ENCODE measurements at places on chromosomes 3 and 15.

DNA sequence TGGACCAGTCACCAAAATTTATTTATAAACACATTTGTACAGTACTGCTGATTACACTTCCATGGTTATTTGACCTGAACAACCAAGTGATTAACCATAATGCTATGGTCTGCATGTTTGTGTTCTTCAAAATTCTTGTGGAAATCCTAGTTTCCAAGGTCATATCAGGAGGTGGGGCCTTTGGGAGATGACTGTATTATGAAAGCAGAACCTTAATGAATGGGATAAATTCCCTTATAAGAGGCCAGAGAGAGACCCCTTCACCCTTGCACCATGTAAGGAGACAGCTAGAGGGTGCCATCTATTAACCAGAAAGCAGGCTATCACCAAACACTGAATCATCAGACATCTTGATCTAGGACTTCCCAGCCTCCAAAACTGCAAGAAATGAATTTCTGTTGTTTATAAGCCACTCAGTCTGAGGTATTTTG is 1.9 kb downstream of the SCAPER start:
- DNase-seq: no peak

GRCh38 chr3:15810702-15811101 is 12.9 kb upstream of the ANKRD28 start:
- no peak for DNase-seq

DNA sequence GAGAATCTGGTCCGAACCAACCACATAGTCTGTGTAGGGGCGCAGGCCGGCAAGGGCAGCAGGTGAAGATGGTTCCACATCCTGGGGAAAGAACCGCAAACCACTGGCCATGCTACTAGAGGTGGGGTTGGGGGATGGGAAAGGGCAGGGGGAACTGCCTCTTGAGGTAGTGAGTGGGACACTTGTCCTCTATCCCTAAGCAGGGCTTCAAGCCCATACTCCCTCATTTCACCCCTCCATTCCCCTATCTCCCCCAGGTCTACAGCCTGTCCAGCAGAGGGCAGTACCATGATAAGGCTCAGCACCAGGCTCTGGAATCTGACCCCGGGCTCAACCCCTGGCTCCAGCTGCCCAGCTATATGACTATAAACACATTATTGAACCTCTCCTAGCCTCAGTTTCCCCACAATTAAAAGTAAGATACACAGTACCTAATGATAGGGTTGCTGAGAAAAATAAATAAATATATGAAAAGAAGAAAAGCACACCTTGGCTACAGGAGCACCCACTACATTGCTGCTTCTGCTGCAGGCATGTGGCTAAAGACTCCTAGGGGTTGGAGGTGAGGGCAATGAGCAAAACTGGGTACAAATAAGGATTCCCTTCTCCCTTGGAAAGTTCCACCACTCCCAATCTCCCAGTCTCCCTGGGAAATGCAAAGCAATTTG is 6.3 kb downstream of the GORASP1 start:
- peak; percentile 14 for DNase-seq

DNA sequence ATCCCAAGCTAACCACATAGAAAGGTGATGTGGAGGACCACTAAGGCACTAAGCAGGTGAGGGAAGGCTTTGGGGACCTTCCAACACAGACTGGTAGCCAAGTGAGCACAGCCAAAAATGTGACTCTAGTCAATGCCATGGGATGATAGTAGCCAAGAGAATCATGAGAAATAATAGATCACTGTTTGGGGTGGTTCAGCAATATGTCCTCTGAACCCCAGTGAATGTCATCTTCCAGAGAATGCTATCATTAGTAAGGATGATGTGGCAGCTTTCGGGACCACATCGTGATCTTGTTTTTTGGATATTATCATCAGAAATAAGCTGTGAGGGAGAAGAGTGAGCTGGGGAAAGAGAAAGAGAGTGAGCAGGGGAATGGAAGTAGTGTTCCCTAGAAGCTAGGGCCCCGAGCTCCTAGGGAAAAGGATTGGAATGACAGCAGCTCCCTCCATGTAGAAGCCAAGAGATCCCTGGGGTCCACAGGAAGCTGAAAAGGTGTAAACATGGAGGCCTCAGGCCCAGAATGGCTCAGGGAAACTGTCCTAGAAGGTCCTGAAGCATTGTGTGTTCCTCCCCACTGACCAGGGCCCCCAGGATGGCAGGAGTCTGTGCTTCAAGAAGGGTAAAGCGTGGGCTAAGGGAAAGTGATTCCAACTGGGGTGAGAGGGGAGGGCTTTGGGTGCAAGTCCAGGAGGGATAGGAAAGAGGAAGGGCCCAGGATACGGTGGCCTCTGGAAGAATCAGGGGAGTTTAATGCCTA is 56.6 kb upstream of the KLF13 start:
- no peak for DNase-seq

DNA sequence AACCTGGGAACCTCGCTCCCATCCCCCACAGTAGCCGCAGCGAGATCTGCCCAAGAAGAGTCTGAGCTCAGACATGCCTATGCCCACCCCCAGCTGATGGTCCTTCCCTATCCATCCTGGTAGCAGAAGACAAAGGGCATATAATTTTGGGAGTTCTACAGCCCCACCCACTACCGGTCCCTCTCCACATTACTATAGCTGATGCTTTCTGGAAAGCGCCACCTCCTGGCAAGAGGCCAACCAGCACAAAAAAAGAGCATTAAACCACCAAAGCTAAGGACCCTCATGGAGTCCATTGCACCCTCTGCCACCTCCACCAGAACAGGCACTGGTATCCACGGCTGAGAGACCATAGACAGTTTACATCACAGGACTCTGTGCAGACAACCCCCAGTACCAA is 168.4 kb downstream of the MEGF11 start:
- no peak for DNase-seq

DNA sequence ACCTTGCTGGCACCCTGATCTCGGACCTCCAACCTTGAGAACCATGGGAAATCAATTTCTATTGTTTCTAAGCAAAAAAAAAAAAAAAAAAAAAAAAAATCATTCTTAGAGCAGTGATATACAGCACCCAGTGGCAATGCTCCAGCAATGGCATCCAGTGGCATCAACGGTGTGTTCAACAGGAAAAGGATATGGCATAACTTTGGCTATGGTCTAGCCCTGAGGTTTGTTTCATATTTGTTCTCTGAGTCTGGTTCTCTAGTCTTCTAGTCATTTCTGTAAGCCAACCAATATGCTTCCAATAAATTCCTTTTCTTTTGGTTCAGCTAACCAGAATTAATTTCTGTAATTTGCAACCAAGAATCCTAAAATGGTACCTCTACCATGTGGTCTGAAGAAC is 19.2 kb downstream of the DENND4A start:
- DNase-seq: no peak

- no peak for DNase-seq
These were observed 156.1 kb downstream of the TBL1XR1 start for GRCh38 chr3:177041021-177041729.

DNA sequence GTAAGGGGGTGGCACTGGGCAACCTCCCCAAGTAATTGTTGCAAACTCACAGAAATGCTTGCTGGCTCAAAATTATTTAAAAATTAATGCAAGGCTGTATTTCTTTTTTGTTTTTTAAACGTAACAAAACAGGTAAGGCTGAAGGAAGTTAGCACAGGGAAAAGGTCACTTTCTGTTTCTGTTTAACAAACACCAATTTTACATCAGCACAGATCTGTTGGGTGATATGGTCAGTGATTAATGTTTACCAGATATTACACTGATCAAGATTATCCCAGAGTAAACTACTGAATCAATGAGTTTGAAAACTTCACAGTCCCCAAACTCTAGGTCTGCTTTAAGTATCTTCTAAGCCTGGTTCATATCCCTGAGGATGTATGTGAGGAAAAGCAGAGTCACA is 558.0 kb downstream of the FOXP1 start:
- no peak for DNase-seq

GRCh38 chr15:89333011-89333860 is 1.4 kb downstream of the POLG start:
- DNase-seq: no peak

DNA sequence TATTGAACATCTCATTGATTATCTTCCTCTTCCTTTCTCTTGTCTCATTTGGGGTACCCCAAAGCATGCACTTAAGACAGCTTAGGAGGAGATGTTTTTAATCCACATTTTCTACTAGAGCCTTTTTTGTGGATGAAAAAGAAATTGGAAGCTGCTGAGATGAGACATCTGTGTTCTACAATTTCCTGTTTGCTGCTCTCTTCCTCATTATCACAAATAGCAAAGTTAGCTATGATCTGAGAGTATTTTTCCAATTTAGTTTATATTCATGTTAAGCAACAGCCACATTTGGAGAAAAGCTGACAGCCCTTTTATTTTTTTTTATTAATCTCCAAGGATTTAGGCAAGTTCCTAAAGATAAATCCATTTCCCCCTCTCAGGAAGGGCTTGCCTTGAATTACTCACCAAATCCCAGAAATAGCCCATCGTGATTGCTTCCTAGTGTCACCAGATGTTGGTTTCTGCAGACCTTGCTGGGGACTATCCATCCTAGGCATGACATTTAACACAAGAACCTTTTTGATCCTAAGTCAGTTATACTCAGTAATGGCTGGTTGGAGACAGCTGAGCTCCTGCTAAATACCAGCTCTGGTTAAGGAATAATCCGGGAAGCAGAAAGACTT is 70.8 kb upstream of the FILIP1L start:
- no peak for DNase-seq

DNA sequence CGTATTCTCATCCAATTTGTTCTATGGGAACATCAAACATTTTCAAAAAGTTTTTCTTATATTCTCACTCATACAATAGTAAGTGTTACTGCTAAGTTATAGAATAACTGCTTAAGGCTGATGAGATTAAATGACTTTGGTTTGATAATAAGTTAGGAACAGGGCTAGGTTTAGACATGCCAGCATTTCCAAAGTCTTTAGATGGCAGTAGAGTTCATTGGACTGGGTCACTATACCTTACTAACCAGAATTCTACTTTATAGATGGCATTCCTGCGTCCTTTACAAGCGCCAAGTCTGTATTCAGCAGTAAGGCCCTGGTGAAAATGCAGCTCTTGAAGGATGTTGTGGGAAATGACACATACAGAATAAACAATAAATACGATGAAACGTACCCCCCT is 21.7 kb downstream of the PLAAT1 start:
- no peak for DNase-seq

DNA sequence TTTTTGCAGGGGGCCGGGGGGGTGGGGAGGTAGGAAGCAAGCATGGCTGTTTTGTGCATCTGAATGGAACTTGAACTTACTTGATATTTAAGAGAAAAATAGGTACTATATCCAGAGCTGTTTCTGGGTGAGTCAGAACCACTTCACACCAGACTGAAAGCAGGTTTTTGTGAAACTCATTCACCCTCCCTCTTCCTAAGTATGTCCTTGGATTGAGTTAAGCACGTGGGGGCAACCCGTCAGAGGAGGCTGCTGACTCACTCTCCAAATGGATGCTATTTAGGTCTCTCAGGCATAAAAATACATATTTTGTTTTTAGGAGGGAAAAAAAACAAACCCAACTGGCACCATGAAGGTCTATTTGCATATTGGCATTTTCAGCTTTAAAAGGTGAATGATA is 270.3 kb downstream of the RYR3 start:
- DNase-seq: no peak

- DNase-seq: no peak
These were observed 1429.6 kb upstream of the ALCAM start for GRCh38 chr3:103937094-103937493.

DNA sequence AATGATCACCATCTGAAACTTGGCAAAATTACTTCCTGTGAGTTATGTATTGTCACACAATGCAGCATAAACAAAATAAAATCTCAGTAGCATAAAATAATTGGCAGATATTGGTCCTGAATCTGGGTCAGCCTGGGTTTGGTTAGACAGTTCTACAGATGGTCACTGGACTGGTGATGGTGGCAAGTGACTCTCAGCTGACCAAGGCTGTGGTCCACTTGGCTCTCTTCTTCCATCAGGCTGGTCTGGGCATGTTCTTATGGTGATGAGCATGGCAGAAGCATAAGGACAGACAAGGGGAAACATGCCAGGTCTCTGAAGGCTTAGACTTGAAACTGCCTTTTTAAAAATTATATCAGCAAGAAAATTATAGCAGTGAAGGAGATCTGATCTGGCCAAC is 1205.0 kb upstream of the EPHA6 start:
- no peak for DNase-seq

DNA sequence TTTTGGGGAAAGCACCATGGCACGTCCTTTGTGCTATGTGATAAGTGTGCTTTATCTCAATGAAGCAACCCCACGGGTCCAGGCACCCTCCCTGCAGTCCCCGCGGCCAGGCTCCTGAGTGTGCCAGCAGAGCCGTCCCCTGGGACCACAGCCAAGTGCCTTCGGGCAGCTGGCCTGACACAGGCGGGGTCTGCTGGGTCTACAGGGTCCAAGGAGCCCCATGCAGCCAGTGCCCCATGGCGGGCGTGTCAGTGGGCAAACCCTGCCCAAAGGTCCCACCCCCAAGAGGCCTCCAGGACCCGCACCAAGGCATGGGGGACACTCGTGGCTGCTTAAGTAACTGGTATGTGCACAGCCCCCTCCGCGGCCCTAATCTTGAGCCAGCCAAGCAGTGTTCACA is 35.3 kb downstream of the KLHL25 start:
- no peak for DNase-seq

- DNase-seq: no peak
These were observed 234.4 kb upstream of the LRTM1 start for GRCh38 chr3:55162031-55162795.

GRCh38 chr15:57330619-57331340 is 45.5 kb upstream of the CGNL1 start:
- DNase-seq: no peak

GRCh38 chr15:73284090-73284716 is 84.6 kb downstream of the HCN4 start:
- DNase-seq: no peak

GRCh38 chr3:66220066-66220465 is 735 bp upstream of the SLC25A26 start:
- DNase-seq: no peak

DNA sequence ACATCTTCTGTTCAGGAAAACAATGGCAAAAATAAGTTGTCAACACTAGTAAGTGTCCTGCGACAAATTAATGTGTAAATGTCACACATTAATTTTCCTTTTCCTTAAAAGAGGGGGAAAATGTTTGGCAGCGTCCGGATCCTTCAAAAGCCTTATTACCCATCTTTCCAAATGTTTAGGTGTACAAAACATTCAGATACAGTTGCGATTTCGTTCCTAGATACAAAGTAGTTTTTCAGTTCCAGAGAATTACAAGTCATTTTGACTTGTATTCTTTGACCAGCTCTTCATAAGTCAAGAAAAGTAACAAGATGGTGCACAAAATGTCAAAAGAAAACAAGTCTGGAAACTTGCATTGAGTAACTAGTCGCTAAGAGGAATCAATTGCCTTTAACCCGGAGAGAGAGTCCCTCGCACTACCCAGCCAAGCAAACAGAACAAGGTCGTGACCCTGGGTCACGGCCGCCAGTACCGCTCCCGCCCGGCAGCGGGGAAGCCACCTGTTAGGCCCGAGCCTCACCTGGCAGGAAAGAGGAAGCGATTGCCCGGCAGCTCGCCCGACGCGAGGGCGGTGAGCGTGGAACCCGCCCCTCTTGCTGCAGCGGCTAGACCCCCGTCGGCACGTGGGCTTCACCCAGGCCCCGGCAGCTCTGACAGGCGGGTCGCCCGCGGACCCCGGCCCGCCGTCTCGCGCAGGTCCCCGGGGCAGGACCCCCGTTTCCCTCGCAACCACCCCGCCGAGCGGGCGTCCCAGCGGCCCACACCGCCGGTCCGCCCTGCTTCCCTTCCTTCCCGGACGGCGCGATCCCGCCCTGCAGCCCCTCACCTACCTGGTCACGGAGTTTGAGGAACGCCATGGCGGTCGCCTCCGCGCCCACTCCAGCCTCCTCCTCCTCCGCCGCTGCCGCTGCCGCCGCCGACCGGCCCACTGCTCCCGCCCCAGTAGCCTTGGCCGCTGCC is 61.0 kb upstream of the ANKRD28 start:
- peak; percentile 7 for DNase-seq
